ENCODE measurements at places on chromosomes 5 and 9.

- no peak for DNase-seq
Observed at GRCh38 chr5:55829956-55830355, 21.2 kb upstream of the IL31RA start.

DNA sequence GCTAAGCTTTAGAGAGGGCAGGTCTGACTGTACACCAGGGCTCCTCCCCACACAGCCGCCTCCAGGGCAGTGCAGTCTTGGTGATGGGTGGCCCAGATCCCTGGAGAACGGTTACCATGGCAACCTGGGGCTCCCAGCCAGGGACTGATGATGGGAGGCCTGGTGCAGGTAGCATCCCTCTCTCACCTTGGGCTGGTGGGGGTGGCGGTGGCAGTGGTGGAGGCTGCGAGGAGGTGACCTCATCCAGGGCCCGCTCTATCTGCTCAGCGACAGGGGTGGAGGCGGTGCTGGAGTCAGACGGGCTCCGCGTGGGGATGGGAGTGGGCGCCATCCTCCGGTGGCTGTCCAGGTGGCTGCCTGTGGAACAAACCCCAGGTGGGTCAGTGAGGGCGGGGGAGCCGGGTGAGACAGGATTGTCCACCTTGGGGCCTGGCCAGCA lies 12.3 kb downstream of the PRR7 start:
- no peak for DNase-seq

GRCh38 chr5:115542086-115542485 lies 2.5 kb downstream of the FEM1C start:
- DNase-seq = no peak

- DNase-seq = no peak
Observed at GRCh38 chr5:172499287-172499686, 45.0 kb upstream of the SH3PXD2B start.

DNA sequence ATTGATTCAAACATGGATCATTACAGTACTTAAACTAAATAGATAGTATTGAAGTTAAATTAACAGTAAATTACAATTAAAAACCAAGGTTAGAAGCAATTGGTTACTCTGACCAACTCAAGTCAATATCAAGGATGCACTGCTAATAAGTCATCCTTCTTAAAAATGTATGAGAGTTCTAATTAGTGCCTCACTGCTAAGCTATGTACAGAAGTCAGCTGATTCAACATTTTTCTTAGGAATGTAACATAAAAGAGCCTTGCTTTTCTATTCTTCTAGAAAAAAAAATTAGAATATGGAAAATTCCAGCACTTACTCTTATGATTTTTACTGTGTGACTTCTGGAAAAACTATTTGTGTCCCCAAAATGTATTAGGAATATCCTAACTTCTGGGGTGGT lies 75.7 kb upstream of the FBN2 start:
- DNase-seq = no peak

GRCh38 chr9:214648-215493 lies at the start of gene DOCK8:
TSS of gene DOCK8 (plus strand) at chr9:214865. CDS start at chr9:214977, 112 bp downstream.
- no peak for DNase-seq
